ENCODE measurements at places on chromosomes 13 and 19. TPM values are rescaled to one million over a fixed set of nuclear protein-coding genes. Genes with fewer than 3 reads are reported as not detected.

Gene ZNF729
- not detected for total RNA-seq

Gene PINLYP
- 14.3 TPM for total RNA-seq

GRCh38 chr13:28257305-28257704 lies 119.0 kb downstream of the PAN3 start:
- no peak for DNase-seq

DNA sequence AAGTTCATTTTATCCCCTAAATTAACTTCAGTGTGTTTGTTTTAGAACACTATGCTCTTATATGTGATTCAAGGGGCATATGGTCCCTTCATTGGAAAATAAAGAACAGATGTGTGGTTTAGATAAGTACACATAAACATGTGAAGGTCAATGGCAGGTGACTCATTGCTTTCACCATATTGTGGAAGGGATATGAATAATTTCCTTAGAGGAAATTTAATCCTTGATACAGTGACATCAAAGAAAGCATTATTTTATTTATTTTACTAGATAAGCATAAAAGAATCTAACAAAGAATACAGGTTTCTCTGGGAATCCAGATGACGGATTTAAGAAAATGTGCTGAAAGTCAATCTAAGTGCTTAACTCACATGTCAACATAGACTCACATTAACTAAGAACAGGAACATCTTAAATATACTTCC lies 373.5 kb downstream of the KCTD12 start:
- no peak for DNase-seq

- no peak for DNase-seq
Observed at GRCh38 chr19:55702131-55702627, 27.2 kb downstream of the EPN1 start.

GRCh38 chr19:44636439-44637389 lies 7.0 kb upstream of the PVR start:
- no peak for DNase-seq

DNA sequence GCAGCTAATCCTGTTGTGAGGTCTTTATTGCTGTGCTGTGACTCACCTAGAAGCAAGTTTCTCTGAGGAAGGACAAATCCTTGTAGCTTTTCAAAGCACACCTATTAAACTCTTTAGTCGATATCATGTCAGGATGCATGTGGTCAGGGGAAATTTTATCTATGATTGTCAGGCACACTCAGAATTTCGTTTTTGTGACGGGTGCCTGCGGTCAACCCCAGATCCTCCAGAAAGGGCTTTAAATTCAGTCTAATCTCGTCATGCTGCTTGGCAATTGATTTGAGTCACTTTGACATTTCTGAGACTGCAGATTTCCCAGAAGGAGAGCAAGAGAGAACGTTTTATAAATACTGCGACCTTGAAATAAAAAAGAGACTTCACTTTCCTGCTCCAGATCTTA lies 316.9 kb downstream of the FGF9 start:
- no peak for DNase-seq

DNA sequence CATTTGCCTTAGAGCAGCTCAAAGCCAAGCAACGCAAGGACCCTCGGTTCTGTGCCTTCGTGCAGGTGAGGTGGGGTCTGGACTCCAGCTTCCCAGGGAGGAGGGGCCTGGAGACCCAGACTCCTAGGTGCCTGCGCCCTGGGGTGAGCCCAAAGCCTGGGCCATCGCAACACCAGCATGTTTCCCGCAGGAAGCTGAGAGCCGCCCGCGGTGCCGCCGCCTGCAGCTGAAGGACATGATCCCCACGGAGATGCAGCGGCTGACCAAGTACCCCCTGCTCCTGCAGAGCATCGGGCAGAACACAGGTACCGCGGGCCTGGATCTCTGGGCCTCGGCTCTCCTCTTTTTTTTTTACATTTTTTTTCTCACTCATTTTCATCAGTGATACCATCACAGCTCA lies 19.6 kb downstream of the ARHGEF1 start:
- no peak for DNase-seq

DNA sequence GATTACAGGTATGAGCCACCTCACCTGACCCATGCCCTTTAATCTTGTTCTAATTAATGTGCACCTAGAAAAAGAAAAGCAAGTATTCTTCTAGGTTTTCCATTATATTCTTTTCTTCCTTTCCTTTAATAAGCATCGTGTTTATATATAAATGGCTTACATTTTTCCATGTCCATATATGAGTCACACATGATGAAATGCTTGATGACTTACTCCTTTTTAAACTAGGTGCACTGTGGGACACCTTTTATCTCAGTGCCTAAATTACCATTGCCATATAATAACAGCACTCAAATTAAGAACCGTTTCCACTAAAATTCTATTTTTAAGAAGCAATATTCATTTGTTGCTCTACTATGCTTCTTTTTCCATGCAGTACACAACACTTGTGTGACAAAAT lies 363.3 kb downstream of the LIG4 start:
- no peak for DNase-seq

Measured in sigmoid colon (tissue), 7 donors.